ENCODE measurements at places on chromosomes 1 and 21. TPM values are rescaled to one million over a fixed set of nuclear protein-coding genes. Genes with fewer than 3 reads are reported as not detected.

The LAD1 gene
- total RNA-seq, result 3.6 TPM

The ACTA1 gene
- not detected for total RNA-seq

The SLC9C2 gene
- not detected for total RNA-seq

The SPRR4 gene
- total RNA-seq, result not detected

The MUTYH gene
- total RNA-seq, result 24.9 TPM

The LCE1B gene
- not detected for total RNA-seq

The KCNE1 gene
- not detected for total RNA-seq

The LRRC53 gene
- not detected for total RNA-seq

The SYT6 gene
- not detected for total RNA-seq

GRCh38 chr21:15874615-15875014 is 144.8 kb downstream of the USP25 start:
- DNase-seq, result no peak

DNA sequence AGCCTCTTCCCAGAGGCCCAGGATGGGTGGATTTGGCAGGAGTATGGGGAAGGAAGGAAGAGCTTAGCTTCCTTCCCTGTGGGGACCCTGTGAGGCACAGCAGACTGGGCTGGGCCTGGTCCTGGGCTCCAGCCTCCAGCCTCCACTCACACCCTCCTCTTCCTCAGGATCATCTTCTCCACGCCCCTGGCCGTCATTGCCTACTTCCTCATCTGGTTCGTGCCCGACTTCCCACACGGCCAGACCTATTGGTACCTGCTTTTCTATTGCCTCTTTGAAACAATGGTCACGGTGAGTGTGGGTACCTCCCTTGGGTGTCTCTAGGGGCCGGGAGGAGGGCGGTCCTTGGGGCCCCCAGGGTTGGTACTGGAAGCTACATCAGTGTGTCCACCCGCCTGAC is 10.1 kb downstream of the MFSD2A start:
- no peak for DNase-seq

DNA sequence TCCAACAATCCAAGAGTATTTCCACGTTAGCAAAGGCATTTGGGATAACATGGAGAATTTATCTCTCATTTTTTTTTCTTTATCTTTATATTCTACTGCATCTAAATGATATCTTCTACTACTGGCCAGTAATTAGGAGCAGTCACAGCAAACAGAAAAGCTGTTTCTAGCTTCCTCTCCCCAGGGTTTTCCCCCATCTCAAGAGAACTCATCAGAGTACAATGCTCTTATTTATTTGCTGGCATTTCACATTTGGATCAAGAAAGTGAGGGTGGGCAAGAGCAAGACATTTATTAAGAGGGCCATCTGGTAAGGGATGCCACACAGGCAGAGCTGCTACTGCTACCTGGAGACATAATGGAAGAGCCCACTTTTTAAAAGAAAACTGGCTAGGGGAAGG is 368.2 kb downstream of the USH2A start:
- DNase-seq, result no peak

DNA sequence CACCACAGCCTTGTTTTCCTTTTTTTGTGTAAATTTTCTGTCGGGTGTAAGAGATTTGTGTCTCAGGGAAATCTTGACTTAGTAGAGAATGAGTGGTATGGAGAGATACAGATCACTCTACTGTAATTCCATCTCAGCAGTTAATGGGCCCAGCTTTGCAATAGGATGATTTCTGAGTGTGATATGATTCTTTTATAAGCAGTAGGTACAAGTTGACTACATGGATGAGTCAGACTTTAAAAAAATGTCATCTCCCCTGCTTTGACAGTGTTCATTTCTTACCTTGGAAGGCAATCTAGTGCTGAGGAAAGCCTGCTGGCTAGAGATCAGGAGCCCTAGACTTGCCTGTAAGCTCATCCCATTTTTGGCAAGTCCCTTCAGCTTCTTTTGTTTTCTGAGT is 261.9 kb downstream of the RYR2 start:
- DNase-seq, result no peak

GRCh38 chr1:165549973-165550372 is 6.2 kb downstream of the LRRC52 start:
- no peak for DNase-seq

- DNase-seq, result no peak
These were observed 4.1 kb downstream of the PLEKHN1 start for GRCh38 chr1:970242-970972.

GRCh38 chr1:61460191-61460590 is 264.8 kb downstream of the TM2D1 start:
- DNase-seq, result no peak

DNA sequence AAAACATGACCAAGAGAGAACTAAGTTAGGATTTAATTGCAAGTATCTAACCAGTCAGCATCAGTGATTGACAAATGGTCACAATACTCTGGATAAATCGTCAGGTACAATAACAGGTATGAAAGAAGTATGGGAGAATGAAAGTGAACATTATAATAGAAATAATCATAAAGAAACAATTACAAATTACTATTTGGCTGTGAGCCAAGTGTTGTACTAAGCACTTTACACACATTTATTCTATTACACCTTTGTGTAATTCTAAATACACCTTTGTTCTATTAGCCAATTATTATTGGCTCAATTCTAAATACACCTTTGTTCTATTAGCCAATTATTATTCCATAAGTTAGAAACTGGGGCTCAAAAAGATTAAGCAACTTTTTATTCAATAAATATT is 114.7 kb downstream of the KCNH1 start:
- no peak for DNase-seq

DNA sequence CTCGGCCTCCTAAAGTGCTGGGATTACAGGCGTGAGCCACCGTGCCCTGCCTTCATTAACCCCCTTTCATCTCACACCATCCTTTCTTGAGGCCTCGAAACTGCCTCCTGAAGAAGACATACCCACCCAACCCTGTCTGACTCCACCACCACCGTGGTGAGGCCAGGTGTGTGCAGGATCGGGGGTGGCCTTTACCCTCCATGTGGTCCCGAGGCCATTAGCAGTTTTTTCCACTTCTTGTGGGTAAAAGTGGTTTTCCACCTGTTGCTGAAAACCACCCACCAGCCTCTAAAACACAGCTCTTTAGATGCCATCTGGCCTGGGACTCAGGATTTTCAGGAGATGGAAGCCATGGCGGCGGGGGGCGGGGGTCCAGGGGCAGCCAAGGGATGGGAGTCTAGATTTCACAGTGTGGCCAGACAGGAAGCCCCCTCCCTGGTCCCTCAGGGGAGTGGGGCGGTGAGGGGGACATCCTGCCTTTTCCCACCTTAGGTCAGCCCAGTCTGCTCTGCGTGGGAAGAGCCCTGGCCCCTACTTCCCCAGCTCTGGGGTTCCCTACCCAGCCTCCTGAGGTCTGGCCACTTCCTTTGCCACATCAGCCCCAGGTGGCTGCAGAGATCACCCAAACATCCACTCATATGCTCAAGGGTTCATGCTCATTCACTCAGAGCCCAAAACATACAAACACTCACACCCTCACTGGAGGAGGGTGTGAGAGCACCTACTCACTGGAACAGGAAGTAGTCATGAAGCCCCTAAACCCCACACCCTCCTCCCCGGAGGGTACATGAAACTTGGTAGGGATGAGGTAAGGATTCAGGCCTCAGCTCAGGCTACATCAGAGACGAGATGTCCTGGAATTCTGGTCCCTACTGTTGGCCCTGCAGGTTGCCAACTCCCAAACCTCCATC is 2.3 kb downstream of the FGR start:
- DNase-seq, result no peak

DNA sequence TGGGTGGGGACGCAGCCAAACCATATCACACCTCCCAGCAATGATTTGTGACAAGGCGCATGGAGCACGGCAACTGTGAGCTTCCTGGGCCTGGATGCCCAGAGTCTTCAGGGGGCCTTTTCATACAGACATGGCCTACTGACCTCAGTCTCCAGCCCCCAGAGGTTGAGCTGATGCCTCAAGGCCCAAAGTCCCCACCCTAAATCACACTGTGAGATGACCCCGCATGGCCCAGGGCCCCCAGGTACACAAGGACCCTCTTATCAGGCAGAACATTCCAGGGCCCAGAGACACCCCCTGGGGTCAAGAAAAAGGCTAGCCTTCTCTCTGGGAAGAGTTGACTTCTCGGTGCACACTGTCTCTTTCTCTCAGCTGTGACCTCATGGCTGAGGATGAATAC is 179.7 kb upstream of the C1orf174 start:
- no peak for DNase-seq

GRCh38 chr1:163029901-163030300 is 39.3 kb upstream of the RGS4 start:
- DNase-seq, result no peak

DNA sequence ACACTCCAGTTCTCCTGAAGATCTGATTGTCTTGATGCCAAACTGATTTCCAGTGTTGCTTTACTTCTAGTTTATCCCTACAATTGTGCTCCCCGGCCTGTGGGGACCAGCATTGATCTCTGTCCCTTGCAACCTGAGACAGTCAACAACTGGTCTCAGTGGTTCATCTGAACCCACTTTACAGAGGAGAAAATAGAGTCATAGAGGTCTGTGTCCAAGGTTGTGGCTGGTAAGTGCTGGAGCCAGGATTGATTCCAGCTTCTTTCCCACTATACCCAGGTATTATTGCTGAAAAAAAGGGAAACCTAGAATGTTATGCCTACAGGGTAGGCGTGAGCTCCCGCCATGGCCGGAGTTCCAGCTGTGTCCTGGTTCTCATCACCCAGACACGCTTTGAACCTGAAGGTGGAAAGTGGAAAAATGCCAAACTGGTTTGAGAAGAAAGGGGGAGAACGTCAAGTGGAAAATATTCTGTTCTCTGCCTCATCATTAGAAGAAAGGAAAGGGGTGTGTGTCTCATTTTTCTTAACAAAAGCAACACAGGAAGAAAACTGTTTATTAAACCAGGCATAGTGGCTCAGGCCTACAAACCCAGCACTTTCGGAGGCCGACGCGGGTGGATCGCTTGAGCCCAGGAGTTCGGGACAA is 60.7 kb upstream of the ITPKB start:
- DNase-seq, result no peak

DNA sequence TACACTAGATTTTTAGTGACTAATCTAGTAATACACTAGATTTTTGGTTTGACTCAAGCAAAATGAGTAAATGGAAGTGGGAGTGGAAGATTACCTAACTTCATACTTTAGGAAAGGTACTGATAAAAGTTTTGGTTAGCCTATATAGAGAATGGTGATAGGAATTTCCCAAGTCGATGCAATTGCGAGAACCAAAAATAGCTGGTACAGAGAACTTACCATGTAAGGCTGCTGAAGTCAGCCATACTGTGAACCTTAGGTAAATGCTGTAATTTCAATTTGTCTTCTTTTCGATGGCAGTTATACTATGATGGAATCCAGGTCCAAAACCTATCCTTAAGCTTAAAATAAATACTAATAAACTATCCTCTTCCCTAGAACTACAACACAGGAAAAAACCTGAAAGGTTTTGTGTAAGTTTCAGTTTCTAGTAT is 4.6 kb downstream of the PNRC2 start:
- DNase-seq, result no peak

DNA sequence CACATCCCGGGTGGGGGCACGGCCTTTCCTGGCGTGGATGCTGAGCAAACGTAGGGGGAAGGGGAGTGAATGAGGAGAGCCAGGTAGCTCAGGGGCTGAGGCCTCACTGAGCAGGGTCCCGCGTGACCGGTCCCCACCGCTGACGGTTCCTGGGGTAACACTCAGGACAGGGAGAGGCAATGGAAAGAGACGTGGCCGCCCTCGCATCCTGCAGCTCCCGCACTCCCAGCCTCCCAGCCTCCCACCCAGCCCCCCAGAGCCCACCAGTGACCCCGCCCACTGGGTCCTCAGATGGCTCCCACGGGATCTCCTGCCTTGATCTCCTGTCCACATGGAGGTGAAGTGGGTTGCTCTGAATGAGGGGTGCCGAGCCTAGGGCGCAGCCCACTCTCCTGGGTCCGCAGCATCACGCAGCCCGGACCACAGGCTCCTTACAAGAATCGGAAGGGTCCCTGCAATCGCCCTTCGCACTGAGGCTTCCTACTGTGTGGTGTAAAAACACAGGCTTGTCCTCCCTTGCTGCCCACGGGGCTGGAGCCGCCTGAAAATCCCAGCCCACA is 2.4 kb downstream of the TSPEAR start:
- DNase-seq, result no peak

GRCh38 chr1:91335603-91336002 is 69.0 kb downstream of the HFM1 start:
- DNase-seq, result no peak

GRCh38 chr1:221979444-221980032 is 237.6 kb upstream of the DUSP10 start:
- DNase-seq, result no peak

DNA sequence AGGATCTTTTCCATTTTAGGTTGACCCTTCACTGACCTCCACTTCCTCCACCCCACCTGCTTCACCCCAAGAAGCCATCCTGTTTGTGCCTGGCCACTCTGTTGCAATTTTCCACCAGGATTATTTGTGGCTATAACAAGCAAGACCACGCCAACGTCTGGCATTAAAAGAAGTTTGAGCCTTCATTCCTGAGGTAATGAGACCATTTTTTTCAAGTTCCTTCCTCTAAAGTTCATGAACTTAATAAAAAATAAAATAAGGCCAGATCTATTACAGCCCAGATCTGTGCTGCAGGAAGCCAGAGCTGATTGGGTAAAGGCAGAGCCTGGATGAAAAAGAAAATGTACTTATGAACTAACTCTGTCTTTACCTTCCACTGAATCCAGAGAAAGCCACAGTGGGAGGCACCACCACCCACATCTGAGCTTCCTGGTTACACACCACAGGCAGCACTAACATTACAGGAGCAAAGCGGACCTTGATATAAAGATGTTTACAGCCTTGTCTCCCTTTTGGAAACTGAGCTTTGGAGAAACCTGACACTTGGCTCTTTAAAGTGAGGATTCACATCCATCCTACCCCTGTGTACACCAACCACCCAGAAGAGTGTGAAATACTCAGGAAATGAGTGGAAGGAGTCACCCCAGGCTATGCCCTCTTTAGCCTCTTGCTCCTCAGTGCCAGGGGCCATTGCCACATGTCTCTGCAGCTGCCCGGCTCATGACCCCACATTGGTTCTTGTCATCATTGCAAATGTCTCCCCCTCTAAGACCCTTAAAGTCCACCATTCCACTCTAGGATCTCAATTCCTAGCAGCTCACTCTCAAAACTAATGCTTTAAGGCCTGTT is 293.6 kb downstream of the PLPP3 start:
- DNase-seq, result no peak

DNA sequence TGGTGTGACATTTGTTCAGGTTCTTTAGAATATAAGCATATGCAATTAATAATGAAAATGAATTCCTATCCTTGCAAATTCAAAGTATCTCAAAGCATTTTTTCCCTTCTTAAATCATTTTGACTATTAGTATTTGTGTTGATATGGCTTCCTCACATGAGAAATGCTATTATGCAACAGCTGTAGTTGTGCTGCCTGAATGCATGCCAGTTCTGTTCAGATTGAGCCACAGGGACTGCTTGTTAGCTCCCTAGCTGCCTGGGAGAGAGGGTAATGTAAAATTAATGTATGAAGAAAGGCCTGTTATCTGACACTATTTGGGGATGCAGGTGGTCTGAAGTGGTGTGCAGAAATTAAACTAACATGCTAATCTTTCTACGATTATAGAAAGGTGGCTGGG is 45.5 kb downstream of the CACHD1 start:
- no peak for DNase-seq

GRCh38 chr1:1217621-1218523 is 3.9 kb upstream of the TNFRSF4 start:
- DNase-seq, result peak; percentile 36

All from Caki2 (cell line).